ENCODE measurements at places on chromosomes 1 and 21.

- DNase-seq = no peak
Measured at GRCh38 chr1:54922921-54923421, 36.0 kb upstream of the DHCR24 start.

DNA sequence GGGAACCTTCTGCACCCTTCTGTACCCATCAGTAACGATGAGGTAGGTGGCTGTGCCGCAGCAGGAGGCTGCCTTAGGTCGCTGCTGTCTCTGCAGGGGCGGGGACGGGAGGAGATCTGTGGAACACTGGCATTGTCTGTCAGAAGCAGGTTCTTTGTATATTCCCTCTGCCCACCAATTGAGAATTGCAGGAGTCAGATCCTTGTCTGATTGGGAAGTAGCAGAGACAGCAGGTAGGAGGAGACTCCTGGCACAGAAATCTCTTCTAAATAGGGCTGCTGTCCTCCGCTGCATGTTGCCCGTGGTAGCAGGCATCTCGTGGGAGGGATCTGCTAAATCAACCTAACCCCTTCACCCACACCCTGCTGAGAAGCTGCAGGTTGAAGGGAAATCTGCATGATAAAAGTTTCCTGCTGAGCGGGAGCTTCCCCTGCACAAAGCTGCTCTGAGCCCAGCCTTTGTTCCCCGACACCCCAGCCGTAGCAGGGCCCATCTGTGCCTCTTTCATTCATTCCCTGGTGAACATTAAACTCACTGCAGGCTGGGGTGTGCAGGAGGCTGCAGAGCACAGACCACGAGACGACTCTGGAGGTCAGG is 15.9 kb downstream of the SARS1 start:
- DNase-seq = peak; percentile 88

DNA sequence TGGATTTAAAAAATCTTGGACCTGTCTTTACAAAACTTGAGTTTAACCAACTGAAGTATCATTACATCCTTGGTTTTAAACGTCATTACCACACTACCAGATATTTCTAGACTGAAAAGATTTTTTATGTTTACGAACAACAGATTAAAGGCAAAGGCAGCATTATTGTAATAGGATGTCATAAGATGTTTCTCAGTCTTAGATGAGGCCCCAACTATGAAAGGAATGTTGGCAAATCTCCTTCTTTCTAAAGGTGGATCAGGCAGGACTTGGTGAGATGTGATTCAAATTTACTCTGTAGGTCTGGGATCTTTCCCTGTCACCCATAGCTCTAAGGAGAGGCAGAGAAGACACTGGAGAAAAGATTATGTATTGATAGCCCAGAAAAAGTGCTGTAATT is 417.9 kb downstream of the PTBP2 start:
- no peak for DNase-seq

- DNase-seq = no peak
Measured at GRCh38 chr21:34075760-34076660, 2.6 kb downstream of the MRPS6 start.

DNA sequence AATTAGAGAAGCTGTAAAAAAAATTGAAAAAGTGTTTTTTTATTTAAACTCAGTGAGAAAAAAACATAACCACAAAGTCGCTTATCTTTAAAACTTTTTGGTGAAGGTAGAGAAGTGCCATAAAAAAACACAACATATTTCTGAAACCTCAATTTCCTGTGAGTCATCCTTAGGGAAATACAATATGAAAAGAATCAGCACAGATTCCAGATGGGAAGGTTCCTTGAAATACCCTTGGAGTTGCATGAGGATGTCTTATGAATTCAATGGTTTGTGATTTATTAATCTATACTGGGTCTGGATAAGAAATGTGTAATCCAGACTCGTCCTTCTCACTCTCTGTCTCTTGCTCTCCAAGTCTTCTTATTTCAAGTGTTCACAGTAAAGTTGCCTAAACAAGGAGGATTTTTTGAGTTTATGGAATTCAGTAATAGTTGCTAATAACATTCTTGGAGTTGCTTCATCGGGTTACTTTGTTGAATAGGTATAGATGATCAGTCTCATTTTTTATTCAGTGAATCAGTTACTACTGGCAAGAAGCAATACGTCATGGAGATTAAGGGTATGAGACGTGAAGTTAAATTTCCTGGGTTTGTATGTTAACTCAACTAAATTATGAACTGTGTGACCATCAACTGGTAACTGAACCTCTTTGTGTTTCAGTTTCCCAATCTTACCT is 191.4 kb downstream of the KCNK2 start:
- no peak for DNase-seq

GRCh38 chr1:179228783-179229213 is 679 bp downstream of the ABL2 start:
- DNase-seq = peak; percentile 61

GRCh38 chr1:184745929-184746638 is 8.6 kb downstream of the EDEM3 start:
- DNase-seq = no peak

- no peak for DNase-seq
Measured at GRCh38 chr1:230865062-230865817, 3.1 kb downstream of the C1orf198 start.

- no peak for DNase-seq
Measured at GRCh38 chr1:218624052-218624451, 278.9 kb downstream of the TGFB2 start.

- no peak for DNase-seq
Measured at GRCh38 chr21:45056296-45056904, 18.0 kb upstream of the ADARB1 start.
